ENCODE measurements at places on chromosomes 12 and 14.

- DNase-seq = no peak
Observed at GRCh38 chr12:50297996-50298395, 14.7 kb upstream of the LIMA1 start.

GRCh38 chr12:95143621-95144205, 70.3 kb upstream of the NR2C1 start:
- DNase-seq = no peak

DNA sequence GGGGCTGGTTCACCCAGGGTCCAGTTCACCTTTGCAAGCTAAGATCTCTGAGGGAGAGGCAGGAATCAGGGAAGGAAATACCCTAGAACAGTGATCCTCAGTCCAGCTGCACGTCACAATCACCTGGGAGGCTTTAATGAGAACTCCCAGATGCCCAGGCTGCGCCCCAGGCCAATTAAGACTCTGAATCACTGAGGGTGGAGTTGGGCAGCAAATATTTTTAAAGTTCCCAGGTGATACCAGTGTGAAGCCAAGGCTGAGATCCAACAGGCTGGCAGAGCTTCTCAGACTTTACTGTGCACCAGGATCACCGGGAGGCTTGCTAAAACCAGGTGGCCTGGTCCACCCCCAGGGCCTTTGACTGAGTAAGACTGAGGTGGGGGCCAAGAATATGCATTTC, 23.8 kb downstream of the MYL2 start:
- DNase-seq = no peak

GRCh38 chr12:49088150-49088931, 6.3 kb downstream of the DHH start:
- peak; percentile 84 for DNase-seq

GRCh38 chr14:93064411-93065271, 51.1 kb downstream of the ITPK1 start:
- no peak for DNase-seq

DNA sequence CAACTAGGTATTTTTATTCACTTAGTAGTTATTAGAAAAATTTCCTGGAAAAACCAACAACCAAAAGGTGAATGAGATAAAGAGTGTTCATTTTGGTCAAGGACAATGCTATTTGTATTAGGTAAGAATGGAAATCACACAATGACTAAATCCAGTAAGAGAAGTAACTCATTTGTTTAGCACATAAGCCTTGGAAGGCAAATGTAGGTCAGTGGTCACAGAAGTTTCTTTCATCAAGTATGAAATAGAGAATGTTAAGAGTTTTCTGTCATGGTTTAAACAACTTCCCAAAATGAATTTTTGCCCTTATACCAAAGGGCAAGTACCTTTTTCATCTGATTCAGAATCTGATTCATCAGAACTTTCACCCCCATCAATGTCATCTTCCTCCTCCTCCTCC, 101.7 kb downstream of the KIF21A start:
- no peak for DNase-seq
